ENCODE measurements at places on chromosomes 12 and 14. TPM values are rescaled to one million over a fixed set of nuclear protein-coding genes. Genes with fewer than 3 reads are reported as not detected.

LRFN5 gene
- total RNA-seq, result not detected

KRT75 gene
- total RNA-seq, result not detected

TMEM63C gene
- 1.7 TPM for total RNA-seq

DNA sequence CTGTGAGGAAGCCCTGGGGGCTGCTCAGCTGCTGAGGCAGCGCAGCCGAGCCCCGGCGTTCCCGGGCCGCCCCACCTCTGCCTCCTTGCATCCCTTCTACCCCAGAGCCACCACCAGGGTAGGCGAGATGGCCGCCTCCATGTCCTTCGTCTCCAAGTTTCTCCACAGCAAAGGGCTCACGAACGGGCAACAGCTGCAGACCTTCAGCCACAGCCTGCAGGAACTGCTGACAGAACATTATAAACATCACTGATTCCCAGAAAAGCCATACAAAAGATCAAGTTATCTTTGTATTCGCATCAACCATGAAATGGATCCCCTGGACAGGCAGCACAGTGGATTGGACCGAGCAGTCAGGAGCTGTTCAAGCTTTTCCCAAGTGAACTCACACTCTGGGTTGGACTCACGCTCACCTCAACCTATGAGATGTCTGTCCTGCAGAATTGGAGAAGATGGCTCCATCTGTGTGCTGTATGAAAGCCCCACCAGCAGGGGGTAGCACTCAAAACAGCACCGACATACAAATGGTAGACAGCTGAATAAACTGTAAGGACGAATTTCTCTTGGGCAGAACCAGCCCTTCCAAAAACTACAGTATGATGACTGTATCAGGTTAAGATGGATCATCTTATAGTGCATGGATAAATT, 19.4 kb upstream of the A2M start:
- no peaks in the 10 kb centered on the region for H3K27me3 ChIP-seq
- no peaks in the 10 kb centered on the region for H3K4me1 ChIP-seq
- no peak overlapping the region for H3K4me3 ChIP-seq
- H3K36me3 ChIP-seq, result no peaks in the 10 kb centered on the region
- DNase-seq, result no peak

- H3K36me3 ChIP-seq, result no peaks in the 10 kb centered on the region
- no peak overlapping the region for H3K4me3 ChIP-seq
- no peaks in the 10 kb centered on the region for H3K27me3 ChIP-seq
- DNase-seq, result no peak
Measured at GRCh38 chr14:97109234-97109633, 312.1 kb downstream of the VRK1 start.

GRCh38 chr14:76581592-76581991, 179.7 kb upstream of the VASH1 start:
- H3K4me3 ChIP-seq, result no peak overlapping the region
- H3K4me1 ChIP-seq, result no peaks in the 10 kb centered on the region
- H3K36me3 ChIP-seq, result no peaks in the 10 kb centered on the region
- no peak for DNase-seq

- no peaks in the 10 kb centered on the region for H3K36me3 ChIP-seq
- H3K27ac ChIP-seq, result no peak overlapping the region
- no peaks in the 10 kb centered on the region for H3K27me3 ChIP-seq
Measured at GRCh38 chr12:5910790-5911548, 34.1 kb downstream of the ANO2 start.

DNA sequence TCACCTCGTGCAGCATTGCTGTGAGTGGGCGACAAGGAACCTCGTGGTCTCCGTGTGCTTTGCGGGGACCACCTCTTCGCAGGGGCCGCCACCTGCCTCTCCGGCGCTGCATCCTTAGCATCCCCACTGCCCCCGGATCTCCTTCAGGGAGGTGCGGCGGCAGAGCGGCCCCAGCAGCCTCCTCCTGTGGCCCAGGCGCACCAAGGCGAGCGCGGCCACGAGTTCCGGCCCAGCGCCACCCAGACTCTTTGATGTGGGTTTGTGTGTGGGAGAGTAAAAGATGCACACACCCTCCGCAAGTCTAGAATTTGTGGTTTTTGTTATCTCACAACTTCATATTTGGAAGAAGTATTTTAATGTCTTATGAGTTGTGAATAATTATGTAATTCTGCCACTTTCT, 118.8 kb upstream of the DIO3 start:
- no peaks in the 10 kb centered on the region for H3K36me3 ChIP-seq
- H3K4me3 ChIP-seq, result peak overlapping the region; percentile 28
- H3K27ac ChIP-seq, result no peak overlapping the region
- H3K27me3 ChIP-seq, result peaks cover 24% of the 10 kb centered on the region
- peaks cover 25% of the 10 kb centered on the region for H3K4me1 ChIP-seq

GRCh38 chr12:466039-466438, 6.3 kb downstream of the B4GALNT3 start:
- no peaks in the 10 kb centered on the region for H3K27me3 ChIP-seq
- no peaks in the 10 kb centered on the region for H3K4me1 ChIP-seq
- H3K27ac ChIP-seq, result no peak overlapping the region
- H3K4me3 ChIP-seq, result no peak overlapping the region
- no peak for DNase-seq
- no peaks in the 10 kb centered on the region for H3K36me3 ChIP-seq

DNA sequence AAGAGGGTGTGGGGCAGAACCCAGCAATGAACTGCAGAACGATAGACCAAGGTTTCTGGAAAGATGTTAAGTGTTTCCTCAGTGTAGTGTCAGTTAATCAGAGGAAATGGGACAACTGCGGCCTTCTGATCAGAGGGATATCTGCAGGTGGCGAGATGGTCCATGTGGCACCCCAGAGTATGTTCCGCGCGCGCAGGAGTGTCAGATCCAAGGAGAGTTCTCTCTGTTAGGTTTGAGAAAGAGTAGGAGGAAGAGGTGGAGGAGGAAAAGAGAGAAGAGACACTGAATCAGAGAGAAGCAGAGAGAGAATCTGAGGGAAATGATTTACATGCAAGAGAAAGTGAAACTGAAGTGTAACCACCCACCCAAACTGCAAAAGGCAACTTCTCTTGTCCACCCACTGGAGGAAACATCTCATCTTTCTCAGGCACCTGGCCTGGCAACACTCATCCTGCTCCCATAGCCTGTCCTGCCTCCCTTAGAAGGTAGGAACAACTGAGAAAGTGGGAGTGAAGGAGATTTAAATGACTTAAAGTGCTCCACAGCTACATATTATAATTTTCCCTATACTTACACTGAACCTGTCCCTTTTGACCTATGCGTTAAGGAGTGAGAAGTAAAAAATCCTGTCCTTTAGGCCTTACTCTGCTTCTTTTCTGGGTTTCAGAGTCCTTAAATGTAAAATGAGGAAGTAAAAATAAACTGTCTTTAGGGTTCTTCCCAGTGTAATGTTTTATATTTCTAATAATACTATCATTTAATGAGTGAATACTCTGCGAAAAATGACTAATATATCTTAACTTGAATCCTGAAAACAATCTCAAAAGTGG, 6.8 kb upstream of the TESPA1 start:
- no peaks in the 10 kb centered on the region for H3K36me3 ChIP-seq
- peak overlapping the region; percentile 60 for H3K27ac ChIP-seq
- H3K27me3 ChIP-seq, result no peaks in the 10 kb centered on the region
- H3K4me1 ChIP-seq, result peaks cover 63% of the 10 kb centered on the region

DNA sequence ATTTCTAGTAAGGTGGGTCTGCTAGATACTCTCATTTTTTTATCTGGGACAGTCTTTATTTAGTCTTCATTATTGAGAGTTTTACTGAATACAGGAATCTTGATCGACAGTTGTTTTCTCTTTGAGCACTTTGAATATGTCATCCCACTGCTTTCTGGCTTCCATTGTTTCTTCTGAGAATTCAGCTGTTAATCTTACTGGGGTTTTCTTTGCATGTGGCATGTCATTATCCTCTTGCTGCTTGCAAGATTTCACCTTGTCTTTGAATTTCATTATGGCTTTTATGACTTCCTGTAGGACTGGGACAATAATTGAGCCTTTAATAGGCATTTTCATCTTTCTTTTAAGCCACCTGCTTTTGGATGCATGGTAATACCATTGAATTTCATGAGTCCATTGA, 46.7 kb upstream of the RD3L start:
- no peak for DNase-seq
- no peaks in the 10 kb centered on the region for H3K4me1 ChIP-seq
- no peaks in the 10 kb centered on the region for H3K36me3 ChIP-seq

Measured in CD4-positive, alpha-beta memory T cell (primary cell).